ENCODE measurements at places on chromosomes 1 and 21.

- no peak for DNase-seq
Measured at GRCh38 chr1:107247679-107248078, 106.8 kb downstream of the NTNG1 start.

DNA sequence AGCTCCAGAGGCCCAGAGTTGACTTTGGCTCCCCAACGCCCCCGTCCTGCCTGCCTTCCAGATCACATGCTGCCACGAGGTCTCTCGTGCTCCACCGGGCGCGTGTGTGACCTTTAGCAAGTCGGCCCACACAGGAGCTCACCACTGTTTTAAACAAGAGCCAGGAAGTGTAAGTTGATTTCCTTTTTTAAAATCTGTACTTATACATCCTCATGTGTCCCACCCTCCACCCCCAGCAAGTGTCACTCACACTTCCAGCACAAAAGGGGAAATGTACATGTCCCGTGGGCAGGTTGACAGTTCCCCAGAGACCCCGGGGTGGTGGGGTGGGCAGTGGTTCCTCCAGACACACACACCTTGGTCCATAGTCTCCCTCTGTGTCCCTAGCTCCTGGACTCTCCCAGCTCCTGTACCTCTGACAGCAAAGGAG lies 84.4 kb downstream of the STUM start:
- DNase-seq, result no peak

- DNase-seq, result no peak
Measured at GRCh38 chr1:36119456-36119855, 5.6 kb downstream of the COL8A2 start.

DNA sequence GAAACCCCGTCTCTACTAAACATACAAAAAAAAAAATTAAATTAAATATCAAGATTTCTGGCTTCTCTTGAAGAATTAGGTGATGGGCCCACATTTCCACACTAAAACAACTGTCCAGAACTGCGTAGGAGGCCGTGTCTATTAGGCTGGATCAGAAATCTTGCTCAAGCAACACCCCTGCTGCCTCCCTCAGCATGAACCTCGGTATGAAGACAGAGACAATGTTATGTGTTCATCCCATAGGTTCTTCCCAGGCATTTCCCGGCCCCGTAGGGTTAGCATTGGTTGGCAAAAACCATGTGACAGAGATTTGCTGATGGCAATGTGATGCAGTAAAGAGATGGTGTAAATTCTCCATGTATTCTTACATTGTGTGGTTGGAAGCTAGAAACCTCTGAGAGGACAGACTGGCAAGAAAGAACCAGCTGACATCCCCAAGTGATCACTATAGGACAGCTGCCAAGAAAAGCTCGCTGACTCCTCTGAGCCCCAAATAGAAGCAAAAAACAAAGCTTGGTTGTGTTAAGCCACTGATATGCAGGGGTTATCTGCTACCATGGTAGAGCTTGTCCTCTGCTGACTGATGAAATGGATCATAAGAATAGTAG lies 34.5 kb downstream of the EBNA1BP2 start:
- DNase-seq, result no peak

DNA sequence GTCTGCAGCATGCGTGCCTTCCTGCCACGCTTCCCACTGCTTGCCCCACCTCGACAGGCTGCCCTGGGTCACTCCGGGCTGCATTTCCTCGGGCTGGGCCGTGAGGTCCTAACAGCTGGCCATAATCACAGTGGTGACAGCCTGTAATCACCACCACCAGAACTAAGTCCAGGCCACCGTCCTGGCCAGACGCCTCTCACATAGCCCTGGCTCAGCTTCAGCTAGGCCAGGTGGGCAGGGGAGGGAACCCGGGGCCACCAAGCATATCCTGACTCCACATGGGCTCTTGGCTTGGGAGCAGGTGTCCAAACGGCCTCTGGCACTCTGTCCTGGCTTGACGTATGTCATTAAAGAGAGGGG lies 229.5 kb downstream of the TRABD2B start:
- no peak for DNase-seq

DNA sequence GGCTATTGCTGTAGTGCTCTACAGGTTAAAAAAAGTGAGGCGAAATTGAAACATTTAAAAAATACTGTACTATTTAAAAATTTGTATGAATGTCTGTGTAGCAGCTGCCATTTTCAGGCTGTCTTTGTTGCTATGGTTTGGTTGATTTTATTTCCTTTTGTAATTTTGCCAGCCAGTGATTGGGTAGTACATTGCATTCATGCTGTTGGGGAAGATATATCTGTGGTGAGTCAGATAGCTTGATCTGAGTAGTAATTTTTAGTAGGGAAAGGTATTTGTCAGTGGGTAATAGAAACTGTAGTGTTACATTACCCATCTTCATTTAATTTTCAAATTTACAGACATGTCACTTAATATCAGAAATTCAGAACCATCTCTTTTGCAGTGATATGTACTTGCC lies 15.0 kb downstream of the NFIA start:
- DNase-seq, result no peak

DNA sequence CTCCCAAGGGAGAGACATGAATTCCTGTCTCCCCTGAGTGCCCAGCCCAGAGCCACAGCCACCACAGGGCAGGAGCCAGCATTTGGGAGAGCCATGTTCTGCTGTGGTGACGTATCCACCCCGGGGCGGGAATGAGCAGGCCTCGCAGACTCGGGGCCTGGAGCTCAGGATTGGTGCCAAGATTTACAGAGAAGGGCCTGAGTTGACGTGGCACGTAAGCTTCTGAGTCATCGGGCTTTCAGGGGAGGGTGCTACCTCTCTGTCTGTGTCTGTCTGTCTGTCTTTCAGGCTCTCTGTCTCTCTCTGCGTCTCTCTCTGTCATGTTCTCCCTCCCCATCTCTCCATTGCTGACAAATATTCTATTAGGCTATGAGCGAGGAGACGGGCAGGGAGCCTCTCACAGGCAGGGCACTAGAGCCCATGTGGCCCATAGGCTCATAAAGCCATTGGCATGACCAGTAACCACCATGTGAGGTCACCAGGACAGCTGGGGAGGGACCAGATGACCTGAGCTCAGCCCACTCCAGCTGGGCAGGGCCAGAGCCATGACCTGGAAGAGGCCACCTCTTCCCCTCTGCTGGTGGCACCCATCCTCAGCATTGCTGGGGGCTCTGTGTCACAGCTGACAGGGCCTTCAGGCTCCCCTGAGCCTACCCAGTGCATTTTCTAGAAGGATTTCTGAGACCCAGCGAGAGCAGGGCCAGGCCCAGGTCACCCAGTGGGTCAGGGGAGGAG lies 300.0 kb upstream of the VAMP3 start:
- DNase-seq, result peak; percentile 96

GRCh38 chr1:92040971-92041370 lies 11.2 kb downstream of the EPHX4 start:
- DNase-seq, result no peak

- no peak for DNase-seq
Measured at GRCh38 chr1:28036431-28036830, 52.0 kb downstream of the EYA3 start.

GRCh38 chr1:57131257-57131656 lies 165.4 kb upstream of the C8B start:
- DNase-seq, result no peak

GRCh38 chr1:6109688-6110087 lies 64.0 kb downstream of the KCNAB2 start:
- no peak for DNase-seq

DNA sequence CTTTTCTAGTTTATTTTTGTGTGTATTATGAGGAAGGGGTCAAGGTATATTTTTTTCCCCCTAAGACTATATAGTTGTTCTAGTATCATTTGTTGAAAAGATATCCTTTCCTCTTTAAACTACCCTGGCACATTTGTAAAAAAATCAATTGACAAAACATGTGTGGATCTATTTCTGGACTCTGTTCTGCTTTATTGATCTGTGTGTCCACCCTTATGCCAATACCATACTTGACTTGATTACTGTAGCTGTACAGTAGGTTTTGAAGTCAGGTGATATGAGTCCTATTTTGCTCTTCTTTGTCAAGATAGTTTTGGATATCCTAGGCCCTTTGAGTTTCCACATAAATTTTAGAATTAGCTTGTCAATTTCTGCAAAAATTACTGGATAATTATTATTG lies 21.2 kb upstream of the SOX13 start:
- DNase-seq, result no peak

- DNase-seq, result no peak
Measured at GRCh38 chr1:181152892-181153633, 64.6 kb downstream of the IER5 start.

DNA sequence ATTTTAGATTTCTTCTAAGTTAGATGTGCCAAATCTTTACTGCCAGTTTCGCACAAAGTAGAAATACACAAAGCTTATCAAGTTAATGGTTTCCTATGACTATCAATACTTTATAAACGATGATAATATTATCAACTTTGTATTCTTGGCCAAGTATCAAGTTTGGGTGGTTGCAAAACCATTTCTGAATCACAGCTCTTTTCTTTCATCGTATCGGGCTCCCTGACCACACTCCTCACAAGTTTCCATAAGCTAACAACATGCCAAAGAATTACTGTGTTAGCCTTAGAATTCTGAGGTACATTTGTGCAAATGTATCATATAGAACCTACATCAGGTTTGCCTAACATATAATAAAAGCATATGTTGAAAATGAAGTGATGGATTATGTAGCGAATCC lies 311.0 kb downstream of the KCTD3 start:
- DNase-seq, result no peak

GRCh38 chr1:224198572-224198971 lies 15.5 kb downstream of the DEGS1 start:
- no peak for DNase-seq

GRCh38 chr1:202811296-202812175 lies 782 bp downstream of the PCAT6 start:
- no peak for DNase-seq

GRCh38 chr1:235317168-235317567 lies 10.8 kb downstream of the ARID4B start:
- DNase-seq, result no peak

- no peak for DNase-seq
Measured at GRCh38 chr1:181802466-181802865, 259.0 kb downstream of the ZNF648 start.

GRCh38 chr1:1422465-1423244 lies 1.6 kb upstream of the ANKRD65 start:
- DNase-seq, result no peak

- DNase-seq, result no peak
Measured at GRCh38 chr1:109240158-109241152, 8.9 kb upstream of the CELSR2 start.

All from HS-5 (cell line).